ENCODE measurements at places on chromosomes 3 and 15.

DNA sequence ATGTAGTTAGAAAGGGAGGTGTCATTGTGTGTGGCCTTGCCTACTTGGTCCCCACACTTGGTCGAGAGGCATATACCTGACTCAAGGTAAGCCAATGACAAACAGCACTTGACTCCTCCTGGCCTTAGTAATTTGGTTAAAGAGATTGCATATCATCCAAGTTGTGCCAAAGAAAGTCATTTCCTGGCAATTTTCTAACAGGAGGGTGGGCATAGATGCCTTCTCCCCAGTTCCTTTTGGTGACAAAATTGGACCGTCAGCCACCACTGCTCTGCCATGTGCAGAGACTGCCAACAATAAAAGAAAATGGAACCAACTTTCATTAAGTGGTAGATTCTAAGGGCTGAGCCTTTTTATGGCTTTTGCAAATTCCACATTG is 7.9 kb upstream of the LEKR1 start:
- no peak for DNase-seq

DNA sequence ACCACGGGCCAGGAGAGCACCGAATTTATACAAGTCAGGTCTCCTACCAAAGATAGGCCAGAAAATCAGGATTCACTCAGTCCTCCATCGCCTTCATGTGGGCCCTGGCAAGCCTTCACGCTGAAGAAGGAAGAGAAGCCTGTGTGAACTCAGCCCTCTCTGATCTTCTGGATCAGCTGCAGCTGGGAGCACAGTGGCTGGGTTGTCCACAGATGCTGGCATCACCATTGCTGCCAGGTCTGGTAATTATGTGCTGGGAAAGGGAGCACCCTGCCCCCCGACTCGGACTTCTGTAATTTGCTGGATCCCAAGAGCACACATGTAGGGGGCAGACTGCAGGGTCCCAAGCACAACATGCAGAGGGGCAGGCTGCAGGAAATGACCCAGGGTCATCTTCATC is 12.4 kb upstream of the PDE8A start:
- no peak for DNase-seq

DNA sequence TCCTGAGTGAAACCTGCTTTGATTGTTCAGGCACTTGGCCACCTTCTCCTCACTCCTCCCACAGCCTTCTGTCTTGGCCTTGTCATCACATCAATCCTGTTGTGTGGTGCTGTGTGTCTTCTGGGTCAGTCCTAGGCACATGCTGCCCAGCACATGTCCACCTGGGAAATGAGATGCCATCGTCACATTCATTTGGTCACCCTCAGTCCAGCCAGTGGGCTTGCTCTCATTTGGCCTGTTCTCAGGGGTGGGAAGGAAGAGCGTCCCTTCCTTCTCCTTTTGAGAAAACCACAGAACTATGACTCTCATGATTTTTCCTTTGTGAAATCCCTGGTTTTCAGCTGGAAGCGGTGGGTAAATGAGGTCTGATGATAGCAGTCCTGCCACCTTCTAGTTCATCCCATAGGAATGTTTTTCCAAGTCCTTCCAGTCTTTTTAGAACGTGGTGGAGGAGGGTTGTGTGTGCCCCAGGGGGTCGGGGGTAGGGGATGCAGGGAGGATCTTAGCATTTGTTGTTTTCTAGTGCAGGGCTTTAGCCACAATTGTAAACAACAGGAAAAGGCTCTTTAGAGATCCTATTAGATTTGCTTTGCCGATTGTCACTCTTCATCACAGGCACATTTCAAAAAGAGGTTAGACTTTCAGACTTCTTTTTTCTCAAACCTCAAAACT is 8.4 kb upstream of the PLA1A start:
- no peak for DNase-seq

GRCh38 chr15:75436881-75437280 is 14.6 kb downstream of the SIN3A start:
- DNase-seq: no peak

GRCh38 chr3:14371573-14372474 is 30.6 kb upstream of the SLC6A6 start:
- DNase-seq: no peak

- DNase-seq: no peak
Observed at GRCh38 chr15:74229686-74230085, 6.4 kb upstream of the CCDC33 start.

- DNase-seq: no peak
Observed at GRCh38 chr15:90460142-90460824, 69.4 kb upstream of the CRTC3 start.

DNA sequence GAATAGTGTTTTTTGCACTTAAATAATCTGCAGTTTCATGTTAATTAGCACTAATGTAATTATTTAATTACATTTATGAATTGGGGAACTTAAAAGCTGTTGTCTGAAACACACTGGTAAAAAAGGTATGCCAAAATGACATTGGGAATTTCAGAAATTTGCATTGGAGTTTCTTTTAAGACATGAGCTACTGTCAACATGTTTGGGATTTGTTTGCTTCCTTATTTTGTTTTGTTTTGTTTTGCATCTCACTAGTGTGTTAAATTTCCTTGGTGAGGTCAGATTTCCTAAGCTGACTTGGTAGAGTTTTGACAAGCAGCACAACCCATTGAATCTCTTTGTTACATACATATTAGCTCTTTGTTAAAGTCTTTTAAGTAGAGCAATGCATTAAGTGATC is 119.4 kb downstream of the IQCH start:
- no peak for DNase-seq

GRCh38 chr3:193885832-193886231 is 250.1 kb upstream of the HES1 start:
- no peak for DNase-seq

DNA sequence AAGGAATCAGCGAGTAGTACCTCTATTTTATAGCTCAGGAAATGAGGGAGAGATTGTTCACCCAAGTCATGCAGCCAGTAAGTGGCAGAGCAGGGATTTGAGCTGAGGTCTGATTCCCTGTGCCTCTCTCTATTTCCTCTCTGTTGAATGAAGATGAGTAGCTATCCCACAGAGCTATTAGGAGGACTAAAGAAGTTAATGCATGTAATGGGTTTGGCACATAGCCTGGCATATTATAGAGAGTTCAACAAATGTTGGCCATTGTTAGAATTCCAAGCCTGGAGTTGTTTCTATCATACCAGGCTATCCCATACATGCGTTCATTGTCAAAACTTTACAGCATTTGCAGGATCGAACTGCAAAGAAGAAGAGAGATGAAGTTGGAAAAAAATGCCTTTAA is 21.8 kb upstream of the KLHL6 start:
- no peak for DNase-seq

GRCh38 chr15:38260077-38260476 is 7.4 kb downstream of the SPRED1 start:
- no peak for DNase-seq

- no peak for DNase-seq
Observed at GRCh38 chr3:184565421-184566211, 4.0 kb downstream of the EPHB3 start.

DNA sequence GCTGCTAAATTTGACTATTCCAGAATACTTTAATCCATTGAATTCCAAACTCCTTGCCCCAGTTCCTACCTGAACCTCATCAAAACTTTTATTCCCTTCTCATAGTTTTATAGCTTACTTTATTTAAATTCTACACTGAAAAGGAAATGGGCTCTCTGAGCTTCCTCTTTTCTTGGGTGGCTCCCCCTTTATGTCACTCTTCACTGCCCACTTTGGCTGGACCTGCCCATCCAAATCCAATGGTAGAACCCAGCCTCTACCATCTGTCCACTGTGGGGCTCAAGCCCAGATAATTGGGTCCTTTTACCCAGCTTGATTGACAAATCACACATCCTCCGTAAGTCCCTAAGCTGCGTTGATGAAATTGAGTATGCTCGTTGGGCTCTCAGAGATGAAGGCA is 216.5 kb downstream of the BBX start:
- DNase-seq: no peak

DNA sequence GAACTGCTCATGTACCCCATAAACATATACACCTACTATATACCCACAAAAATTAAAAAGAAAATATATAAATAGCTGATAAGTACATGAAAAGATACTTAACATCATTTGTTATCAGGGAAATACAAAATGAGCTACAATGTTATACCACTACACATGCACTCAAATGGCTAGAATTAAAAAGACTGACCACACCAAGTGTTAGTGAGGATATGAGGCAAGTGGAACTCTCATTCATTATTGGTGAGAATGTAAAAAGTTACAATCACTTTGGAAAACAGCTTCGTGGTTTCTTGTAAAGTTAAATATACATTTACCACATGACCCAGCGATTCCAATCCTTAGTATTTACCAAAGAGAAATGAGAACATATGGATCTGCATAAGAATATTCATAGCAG is 26.5 kb downstream of the EOMES start:
- no peak for DNase-seq

DNA sequence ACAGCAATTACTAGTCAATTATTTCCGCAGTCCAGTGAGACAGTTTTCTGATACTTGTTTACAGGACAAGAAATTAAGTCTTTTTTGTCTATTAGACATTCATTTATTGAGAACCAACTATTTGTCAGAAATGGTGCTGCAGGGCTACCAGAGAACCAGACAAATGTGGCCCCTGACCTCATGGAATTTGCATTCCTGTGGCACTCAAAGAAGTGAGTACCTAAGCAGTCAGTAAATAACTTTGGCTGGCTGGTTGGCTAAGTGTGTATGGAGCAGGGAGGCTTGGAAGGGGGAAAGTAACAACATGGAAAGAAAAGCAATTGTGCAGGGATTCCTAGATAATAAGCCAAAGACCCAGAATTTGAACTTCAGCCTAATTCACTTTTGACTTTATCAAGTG is 837.0 kb upstream of the CFAP20DC start:
- no peak for DNase-seq

- DNase-seq: no peak
Observed at GRCh38 chr3:105780107-105780506, 88.7 kb downstream of the CBLB start.

- no peak for DNase-seq
Observed at GRCh38 chr15:93341164-93341563, 252.2 kb upstream of the RGMA start.

GRCh38 chr3:18643281-18643680 is 218.1 kb upstream of the SATB1 start:
- no peak for DNase-seq

GRCh38 chr3:64303401-64303800 is 78.1 kb upstream of the PRICKLE2 start:
- no peak for DNase-seq

- no peak for DNase-seq
Observed at GRCh38 chr3:94647131-94647530, 584.3 kb downstream of the NSUN3 start.

DNA sequence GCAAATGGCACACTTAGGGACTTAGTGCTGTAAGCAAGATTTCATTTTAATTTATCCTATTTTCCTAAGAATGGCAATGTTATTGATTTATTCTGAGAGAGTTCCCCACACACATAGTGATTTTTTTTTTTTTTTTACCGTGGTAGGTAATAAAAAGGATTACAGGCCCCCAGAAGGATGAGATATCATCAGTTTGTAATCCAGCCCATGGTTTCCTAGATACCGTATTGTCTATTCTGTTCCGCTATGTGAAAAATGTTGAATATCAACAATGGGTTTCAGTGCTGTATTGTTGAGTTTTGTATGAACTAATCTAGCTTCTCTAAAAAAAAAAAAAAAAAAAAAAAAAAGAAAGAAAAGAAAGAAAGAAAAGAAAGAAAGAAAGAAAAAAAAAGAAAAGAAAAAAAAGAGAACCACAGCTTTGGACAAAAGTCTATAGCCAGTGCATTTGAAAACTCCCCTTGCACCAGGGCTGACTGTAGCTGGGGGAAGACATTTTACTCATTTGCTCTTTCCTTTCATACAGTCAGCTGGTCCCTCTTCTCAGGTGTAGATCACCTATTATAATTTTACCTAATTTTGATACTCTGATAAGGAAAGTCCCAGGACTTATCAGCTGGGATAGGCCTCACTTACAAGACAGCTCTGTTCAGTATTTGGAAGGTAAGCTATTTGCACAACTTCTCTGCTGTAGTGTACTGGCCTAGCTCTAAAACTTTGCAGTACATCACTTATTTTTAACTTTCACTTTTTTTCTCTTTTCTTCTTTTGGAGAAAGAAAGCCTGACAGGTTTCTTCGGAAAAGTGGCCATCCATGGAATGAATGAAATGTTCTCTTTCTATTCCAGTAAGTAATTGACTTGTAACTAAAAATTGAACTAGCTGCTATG is 101.4 kb upstream of the SOX2 start:
- DNase-seq: no peak

GRCh38 chr15:66777596-66778313 is 75.7 kb downstream of the SMAD6 start:
- DNase-seq: no peak

GRCh38 chr3:10688126-10688525 is 127.9 kb upstream of the SLC6A11 start:
- no peak for DNase-seq

DNA sequence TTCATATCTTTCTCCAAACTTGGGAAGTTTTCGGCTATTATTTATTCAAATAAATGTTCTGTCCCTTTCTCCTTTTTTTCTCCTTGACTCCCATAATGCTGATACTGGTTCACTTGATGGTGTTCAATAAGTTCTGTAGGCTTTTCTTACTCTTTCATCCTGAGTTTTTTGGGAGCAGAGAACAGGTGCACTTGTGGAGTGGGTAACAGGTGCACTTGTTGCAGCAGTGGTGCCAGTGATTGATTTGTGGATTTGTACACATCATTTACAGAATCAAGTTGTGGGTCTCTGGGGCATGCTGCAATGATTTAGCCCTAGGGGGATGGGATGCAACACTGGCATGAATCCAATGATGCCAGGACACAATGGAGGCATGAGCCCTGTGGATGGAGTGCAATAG is 14.8 kb upstream of the OR5H1 start:
- DNase-seq: no peak

DNA sequence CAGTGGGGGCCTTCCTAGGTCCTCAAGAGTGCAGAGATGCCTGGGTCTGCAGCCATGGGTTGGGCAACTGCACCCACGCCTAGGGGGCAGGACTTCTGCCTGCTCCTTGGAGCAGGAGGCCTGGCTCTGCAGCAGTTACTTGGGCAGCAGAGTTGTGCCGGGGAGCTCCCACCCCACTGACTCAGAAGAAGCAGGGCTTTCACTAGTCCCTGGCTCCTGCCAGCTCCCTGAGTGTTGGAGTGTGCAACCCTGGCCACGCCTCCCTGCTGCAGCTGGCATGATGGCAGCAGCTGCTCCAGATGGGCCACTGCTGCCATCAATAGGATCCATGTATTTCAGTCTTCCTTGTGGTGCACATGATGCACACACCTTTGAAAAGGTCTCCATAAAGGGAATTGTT is 40.6 kb upstream of the KCNH8 start:
- no peak for DNase-seq

DNA sequence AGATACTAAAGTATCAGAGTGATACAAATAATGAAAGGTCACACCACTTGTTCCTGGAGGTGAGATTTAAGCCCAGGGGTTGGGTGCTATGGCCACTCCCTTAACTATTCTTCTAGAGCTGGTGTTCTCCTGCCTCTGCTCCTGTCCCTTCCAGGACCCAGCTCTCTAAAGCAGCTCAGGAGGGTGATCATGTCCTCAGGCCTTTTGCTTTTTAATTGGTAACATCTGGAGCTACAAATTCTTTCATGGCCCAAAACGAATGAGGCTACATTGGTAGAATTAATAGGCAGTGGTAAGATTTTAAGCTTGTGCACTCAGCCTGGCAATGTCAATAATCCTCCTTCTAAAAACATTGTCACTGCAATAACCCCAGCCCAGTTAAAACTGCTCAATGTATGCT is 38.2 kb upstream of the CNOT10 start:
- no peak for DNase-seq

- DNase-seq: no peak
Observed at GRCh38 chr15:27238707-27239423, 267.9 kb downstream of the GABRG3 start.

GRCh38 chr3:141561426-141562034 is 74.7 kb downstream of the RASA2 start:
- peak; percentile 30 for DNase-seq

GRCh38 chr15:45129651-45130129 is at the start of the genes DUOX1 and DUOXA1:
Gene DUOX1, plus strand, starts transcription at chr15:45129994. Its CDS starts 1,973 bp downstream, at chr15:45131967.
Gene DUOXA1, minus strand, starts transcription at chr15:45129879. Its CDS starts 6,865 bp downstream, at chr15:45123014.
- peak; percentile 32 for DNase-seq

All from activated naive CD8-positive, alpha-beta T cell treated with anti-CD3 and anti-CD28 coated beads, Interleukin-2, amount 50 U/mL, for 24 hours (primary cell).